ENCODE measurements at places on chromosomes 16 and 17. TPM values are rescaled to one million over a fixed set of nuclear protein-coding genes. Genes with fewer than 3 reads are reported as not detected.

The SNAI3 gene
- 0.34 TPM for total RNA-seq

The NTN3 gene
- total RNA-seq: not detected

The PIP4K2B gene
- 120 TPM for total RNA-seq

The SLC2A4 gene
- 0.20 TPM for total RNA-seq

The RPRML gene
- not detected for total RNA-seq

The SHISA6 gene
- total RNA-seq: not detected

The METTL2A gene
- total RNA-seq: 16.5 TPM

The KCTD19 gene
- total RNA-seq: 3.8 TPM

The ACSM2A gene
- not detected for total RNA-seq

The RNF227 gene
- total RNA-seq: 2.0 TPM

The C1QL1 gene
- total RNA-seq: 1.3 TPM

The NKD1 gene
- 0.20 TPM for total RNA-seq

The SOST gene
- not detected for total RNA-seq

The RND2 gene
- total RNA-seq: 0.40 TPM

The KRT39 gene
- 0.44 TPM for total RNA-seq

The WDR59 gene
- total RNA-seq: 97.3 TPM

DNA sequence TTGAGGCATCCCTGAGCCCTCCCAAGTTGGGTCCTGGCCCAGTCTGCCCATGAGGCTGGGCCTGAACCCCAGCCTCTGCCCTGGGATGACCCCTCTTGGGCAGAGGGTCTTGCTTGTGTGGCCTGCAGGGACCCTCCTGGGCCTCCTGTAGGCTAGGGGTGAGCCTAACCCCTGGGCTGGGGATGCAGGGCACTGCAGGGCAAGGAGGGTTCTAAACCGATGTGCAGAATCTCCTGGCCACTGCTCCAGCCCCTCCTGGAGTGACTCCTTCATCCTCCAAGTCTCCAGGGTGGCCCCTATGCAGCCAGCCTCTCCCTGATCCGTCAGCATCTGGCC lies 37.5 kb downstream of the LGALS9 start:
- DNase-seq: no peak

GRCh38 chr16:88440111-88440510 lies 13.0 kb upstream of the ZFPM1 start:
- DNase-seq: no peak

GRCh38 chr17:17106756-17107155 lies 64.5 kb downstream of the MPRIP start:
- DNase-seq: no peak

GRCh38 chr17:28470914-28471366 lies 2.5 kb upstream of the SLC13A2 start:
- no peak for DNase-seq

DNA sequence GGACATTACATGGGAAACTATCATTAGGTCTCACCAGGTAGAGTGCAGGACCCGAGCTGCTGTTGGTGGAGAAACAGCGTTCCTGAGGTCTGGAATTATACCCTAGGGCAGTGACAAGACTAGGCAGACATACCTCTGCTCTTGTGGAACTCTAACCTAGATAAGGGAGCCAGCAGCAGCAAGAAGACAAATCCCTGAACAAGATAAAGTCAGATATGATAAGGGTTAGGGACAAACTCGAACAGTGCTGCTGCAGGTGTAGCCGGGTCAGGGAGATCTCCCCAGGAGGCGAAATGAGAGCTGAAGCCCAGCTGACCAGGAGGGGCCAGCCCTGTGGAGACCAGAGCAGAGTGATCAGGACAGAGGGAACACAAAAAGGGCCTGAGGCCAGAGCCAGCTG lies 34.7 kb downstream of the ARSG start:
- DNase-seq: no peak

DNA sequence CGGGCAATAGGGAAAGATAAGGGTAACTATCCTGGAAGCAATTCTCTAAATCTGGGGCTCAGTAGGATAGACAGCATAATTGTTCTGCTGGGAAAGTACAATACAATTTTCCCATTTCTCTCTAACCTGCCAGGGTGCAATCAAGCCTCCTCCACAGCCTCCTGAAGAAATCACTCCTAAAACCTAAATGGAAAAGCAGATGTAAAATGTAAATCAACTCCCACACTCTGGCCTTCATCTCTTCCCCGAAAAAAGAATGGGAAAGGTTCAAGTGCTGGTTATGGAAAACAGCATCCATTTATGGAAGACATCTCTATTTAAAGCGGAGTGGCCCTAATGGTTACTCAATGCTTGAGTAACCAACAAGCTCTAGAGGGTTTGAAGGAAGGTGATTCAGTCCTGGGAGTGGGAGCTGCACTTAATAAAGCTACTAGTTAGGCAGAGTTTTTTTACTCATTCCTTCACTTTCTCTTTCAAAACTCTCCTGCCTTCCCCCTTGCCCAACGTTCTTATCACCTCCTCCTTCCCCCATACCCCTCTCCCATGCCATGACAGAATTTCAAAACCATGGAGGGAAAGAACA lies 5.1 kb downstream of the MMD start:
- no peak for DNase-seq

DNA sequence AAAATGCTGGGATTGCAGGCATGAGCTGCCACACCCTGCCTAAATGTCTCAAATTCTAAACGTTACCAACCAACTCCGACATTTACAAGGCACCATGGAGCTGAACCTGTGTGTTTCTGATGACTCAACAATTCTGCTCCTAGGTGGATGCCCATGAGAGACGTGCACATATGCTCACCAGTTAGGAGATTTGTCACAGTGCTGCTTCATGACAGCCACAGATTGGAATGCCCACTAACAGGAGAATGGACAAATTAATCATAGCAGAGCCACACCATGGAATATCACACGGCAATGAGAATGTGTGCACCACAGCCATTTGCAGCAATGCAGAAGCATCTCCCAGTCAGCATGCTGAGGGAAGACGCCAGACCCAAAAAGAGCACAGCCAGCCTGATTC lies 8.0 kb upstream of the KCNG4 start:
- DNase-seq: no peak

DNA sequence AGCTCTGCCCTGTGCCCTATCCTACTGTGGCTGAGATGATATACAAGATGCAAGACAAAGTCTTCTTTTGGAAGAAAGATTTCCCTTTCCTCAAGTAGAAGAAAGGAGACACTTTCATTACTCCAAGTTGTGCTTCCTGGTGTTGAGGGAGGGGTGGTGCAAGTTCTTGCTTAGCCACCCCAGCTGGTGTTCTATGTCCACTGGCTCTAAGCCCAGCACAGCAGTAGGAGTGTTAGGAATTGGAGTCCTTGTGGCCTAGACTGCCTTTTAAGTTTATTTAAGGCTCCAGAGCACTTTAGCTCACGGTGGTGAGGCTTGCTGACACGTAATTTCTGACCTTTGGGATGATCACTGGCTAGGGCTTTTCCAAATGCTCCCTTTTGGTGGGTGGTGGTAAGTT lies 109.7 kb downstream of the KIF2B start:
- DNase-seq: no peak

GRCh38 chr17:67558740-67559380 lies 158.9 kb upstream of the NOL11 start:
- no peak for DNase-seq

GRCh38 chr17:57636985-57637665 lies 108.0 kb downstream of the CCDC182 start:
- DNase-seq: no peak

- no peak for DNase-seq
These were observed 196.2 kb upstream of the NLRP1 start for GRCh38 chr17:5780476-5780875.

DNA sequence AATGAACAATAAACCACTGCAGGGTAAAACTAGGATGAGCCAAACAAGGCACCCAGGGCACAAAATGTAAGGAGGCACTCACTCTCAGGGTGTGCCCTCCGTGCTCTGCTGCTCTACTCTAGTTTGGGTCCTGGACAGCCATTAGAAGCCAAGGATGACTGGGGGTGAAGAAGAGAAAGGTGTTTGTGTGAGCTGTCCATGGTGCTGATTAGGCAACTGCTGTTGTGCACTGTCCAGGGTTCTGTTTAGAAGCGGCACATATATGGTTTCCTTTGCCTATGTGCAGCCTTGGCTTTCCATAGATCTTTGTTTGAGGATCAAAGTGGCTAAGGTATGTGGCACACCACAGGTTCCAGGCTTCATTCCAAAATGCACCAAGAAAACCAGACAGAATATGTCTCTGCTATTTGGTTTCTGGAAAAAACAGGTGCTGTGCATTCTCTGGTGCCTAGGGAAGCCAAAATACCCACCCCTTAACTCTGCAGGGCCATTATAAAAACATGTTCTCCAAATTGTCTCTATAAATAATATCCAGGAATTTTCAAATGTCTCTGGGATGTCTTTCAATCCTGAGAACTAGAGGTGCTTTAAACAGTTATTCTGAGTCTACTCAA lies 123.5 kb downstream of the CBLN1 start:
- peak; percentile 5 for DNase-seq

GRCh38 chr16:22358000-22358399 lies 16.4 kb downstream of the CDR2 start:
- DNase-seq: no peak

DNA sequence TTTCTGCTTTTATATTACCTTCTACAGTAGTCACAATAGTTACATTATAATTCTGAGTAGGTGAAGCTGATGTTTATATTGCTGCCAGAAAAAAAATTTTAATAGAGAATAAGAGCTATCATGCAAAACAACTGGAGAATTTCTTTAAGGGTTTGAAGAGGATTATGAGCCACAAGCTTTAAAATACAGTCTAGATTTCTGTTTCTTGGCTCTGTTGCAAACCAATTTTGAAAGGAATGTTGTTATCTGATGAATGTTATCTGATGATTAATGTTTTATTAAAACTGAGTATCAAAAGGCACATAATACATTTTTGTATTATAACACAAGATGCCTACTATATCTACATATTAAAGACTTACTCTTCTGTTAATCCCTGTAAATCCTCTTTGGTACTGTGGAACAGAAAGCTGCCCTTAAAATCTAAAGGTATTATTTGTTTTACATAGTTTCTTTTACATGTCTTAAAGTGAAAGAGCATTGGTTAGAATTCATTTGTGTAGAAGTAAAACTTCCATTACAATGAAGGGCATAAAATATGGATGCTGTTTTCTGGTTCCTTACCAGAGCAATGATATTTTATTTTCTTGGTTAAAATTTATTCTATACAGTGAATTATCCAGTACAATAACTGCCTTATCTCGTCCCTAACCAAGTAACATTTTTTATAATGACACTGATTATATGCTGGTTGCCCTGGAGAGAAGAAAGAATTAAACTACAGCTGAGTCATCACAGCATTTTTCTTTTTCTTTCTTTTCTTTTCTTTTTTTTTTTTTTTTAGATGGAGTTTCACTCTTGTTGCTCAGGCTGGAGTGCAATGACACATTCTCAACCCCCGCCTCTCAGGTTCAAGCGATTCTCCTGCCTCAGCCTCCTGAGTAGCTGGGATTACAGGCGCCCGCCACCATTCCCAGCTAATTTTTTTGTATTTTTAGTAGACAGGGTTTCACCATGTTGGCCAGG lies 205.7 kb downstream of the TANC2 start:
- DNase-seq: no peak

GRCh38 chr17:48630925-48631692 lies 5.0 kb upstream of the HOXB9 start:
- no peak for DNase-seq

- no peak for DNase-seq
These were observed 1.8 kb downstream of the UBE2I start for GRCh38 chr16:1311212-1311737.

GRCh38 chr17:2779545-2779944 lies 16.7 kb upstream of the RAP1GAP2 start:
- DNase-seq: no peak

DNA sequence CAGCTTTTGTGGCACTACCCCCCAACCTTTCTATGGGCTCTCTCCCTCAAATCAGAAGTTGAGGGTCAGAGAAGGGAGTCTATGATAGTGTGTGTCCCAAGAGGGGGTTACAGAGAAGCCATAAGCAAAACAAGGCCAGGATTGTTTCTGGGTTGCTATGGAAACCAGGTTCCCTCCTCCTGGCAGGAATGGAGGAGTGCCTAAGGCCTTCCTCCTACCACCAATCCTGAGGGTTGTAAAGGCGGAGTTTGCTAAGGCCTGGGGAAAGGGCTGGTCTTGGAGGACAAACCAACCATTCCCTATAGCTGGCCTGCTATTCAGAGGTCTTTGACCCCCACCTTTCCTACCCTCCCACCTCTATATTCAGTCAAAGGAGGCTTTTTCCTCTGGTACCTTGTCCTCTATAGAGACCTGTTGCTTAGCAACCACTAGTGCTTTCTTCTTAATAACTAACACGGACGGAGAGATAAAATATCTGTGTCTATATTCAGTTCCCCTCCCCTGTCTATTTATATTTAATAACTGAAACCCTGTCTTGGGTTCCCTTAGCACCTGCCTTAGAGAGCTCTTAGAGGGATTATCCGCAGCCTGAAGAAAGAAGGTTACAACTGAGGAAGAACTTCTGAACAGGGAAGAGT lies 43.4 kb downstream of the NEUROD2 start:
- peak; percentile 55 for DNase-seq

DNA sequence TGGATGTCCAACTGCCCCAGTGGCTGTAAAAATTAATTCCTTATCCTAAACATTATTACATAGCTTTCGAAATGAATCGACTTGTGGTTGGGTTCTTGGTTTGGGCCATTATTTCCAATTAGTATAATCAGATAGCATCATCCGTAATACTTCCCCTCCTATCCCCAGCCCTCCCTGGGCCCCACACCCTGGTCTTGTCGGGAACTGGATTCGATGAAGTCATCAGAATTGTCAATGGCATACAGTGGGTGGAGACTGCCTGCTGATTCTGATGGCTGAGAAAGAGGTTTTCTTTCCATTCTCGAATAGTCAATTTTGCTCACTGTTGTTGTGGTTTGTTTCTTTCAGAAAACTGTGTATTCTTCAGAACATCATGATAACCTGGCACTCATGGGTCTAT lies 395.1 kb downstream of the SEC14L1 start:
- DNase-seq: no peak

DNA sequence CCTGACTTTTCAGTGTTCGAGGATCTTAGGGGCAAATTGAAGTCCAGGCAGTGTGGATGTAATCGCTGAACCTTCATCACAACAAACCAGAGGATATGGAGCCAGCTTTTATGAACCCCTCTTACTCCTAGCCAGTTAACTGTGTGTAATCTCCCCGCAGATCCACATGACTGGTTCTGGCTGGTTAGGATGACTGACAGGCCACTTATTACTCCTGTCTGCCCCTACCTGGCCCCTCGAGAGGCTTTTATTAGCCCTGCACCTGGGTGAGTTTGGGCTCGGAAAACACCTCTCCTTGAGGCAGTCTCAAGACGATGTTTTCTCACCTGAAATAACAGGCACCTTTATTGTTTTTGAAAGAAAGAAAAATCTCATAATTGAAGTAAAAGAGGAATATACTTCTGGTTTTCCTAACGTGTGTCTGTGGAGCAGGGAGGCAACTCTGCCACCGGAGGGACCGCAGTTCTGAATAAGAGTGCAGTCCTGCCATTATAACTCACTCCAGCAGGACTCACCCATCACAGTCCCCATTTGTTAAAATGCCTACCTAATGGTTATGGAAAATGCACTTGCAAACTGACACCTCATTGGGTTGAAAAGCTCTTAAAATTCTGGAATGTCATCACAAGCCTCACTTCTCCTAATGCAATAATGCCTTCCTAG lies 291.9 kb upstream of the N4BP1 start:
- DNase-seq: no peak
